CD8-positive, alpha-beta memory T cell (primary cell): ENCODE measurements at places on chromosomes 6 and 20.

GRCh38 chr20:21607971-21608725 is 94.3 kb upstream of the NKX2-2 start:
- H3K36me3 ChIP-seq: no peaks in the 10 kb centered on the region
- DNase-seq: no peak
- H3K27ac ChIP-seq: no peak overlapping the region
- no peak overlapping the region for H3K4me3 ChIP-seq
- H3K4me1 ChIP-seq: no peaks in the 10 kb centered on the region

DNA sequence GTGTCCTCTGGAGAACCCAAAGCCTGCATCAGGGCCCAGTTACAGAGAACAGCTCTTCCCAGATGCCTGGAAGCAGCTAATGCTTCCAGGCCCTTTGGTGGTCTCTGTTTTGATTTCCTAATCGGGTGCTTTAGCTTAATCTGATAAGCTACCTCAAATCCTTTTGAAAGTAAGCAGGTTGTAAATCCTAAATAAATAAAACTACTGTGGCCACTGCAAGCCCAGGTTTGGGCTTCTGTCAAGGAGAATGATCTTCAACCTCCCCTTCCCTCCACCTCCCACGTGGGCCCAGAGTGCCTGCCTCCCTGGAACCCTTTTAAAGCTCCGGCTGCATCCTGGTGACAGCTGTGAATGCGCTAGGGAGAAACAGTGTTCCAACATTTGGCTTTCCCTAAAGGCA is 25.2 kb upstream of the FYN start:
- H3K36me3 ChIP-seq: no peaks in the 10 kb centered on the region
- no peak overlapping the region for H3K27ac ChIP-seq
- H3K4me3 ChIP-seq: no peak overlapping the region
- DNase-seq: no peak
- H3K27me3 ChIP-seq: no peaks in the 10 kb centered on the region

DNA sequence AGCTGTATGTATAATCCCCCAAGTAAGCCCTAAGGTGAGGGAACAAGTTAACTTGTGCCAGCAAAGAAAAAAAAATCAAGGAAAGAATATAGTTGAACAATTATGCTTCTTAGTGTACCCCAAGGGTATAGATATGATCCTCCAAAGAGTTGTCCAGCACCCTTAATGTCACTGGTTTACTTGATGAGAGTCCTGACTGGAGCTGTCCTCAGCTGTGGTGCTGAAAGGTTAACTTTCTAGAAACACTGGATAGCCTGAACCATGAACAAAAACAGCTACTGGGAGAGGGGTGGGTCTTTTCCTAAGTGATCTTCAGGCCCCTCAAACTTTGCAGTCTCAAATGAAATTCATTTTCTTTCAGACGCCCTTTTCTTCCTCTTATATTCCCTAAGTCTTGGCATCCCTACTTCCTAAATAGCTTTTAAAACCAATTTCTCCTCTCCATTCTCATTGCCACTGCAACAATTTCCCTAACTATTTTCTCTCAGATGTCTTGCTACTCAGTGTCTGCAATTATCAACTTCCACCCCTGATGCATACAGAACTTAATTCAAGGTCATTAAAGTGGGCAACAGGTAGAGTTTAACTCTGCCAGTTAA is 83.5 kb upstream of the PROKR2 start:
- no peak overlapping the region for H3K4me3 ChIP-seq
- DNase-seq: no peak
- no peaks in the 10 kb centered on the region for H3K4me1 ChIP-seq
- no peak overlapping the region for H3K27ac ChIP-seq

DNA sequence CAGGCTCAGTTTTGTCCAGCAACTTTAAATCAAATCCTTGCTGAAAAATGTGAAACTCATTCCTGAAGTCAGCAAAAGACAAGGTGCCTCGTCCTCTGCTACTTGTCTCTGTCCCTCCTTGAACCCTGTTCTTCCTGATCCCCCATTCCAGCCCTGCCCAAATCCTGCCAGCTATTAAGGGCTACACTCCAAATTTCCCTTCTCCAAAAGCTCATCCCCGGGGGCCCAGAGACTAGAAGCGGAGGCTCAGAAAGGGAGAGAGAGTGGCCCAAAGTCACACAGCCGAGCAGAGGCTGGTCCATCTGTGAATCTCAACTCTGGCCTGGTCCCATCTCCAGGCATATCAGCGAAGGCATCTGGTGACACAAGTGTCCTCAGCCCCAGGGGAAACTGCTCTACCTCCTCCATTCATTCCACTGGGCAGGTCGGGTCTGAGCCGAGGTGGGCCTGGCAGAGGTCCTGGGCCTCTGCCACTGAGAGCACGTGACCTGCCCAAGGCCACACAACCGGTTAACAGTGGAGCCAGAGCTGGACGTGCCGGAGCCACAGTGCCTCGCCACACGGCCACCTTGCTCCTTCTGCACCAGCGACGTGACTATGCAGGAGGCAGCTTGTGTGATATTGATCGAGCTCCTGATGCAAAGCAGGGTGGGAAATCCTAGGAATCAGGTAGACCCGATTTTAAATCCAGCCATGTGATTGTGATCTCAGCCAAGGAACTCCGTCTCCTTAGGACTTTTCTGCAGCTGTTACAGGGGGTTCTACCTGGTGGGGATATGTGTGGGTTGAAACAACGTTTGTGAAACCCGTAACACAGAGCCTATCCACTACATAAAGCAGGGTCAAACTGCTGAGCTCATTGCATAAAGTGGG is 28.6 kb downstream of the NOL4L start:
- no peak overlapping the region for H3K4me3 ChIP-seq
- peaks cover 53% of the 10 kb centered on the region for H3K4me1 ChIP-seq
- DNase-seq: no peak
- H3K27ac ChIP-seq: no peak overlapping the region
- no peaks in the 10 kb centered on the region for H3K36me3 ChIP-seq
